ENCODE measurements at places on chromosomes 11 and 22.
A peak's percentile ranks its signal among the peaks of the same experiment; 100 is the strongest.

GRCh38 chr11:110566577-110566976 lies 136.8 kb downstream of the FDX1 start:
- DNase-seq: no peak

DNA sequence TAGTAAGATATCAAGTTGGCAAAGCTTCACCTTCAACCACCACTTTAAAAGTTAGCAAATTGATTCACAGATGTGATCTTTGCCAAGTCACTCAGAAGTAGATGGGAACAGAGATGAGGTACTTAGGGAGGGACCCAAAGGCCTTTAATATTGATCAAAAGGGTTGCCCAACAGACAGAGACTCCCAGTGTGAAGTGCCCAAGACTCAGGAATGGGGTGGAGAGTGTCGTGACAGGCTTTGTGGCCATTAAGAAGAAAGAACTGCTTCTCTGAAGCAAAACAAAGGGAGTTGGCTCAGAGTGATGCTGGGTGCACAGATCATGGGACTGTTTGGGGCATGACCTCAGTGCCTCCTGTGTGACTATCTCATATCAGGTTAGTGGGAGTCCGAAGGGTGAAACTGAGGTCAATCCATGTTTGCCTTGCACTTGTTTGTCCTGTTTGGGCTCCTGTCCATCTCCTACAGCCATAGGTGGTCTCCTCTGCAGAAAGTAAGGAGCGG lies 132.3 kb downstream of the APIP start:
- DNase-seq: no peak

DNA sequence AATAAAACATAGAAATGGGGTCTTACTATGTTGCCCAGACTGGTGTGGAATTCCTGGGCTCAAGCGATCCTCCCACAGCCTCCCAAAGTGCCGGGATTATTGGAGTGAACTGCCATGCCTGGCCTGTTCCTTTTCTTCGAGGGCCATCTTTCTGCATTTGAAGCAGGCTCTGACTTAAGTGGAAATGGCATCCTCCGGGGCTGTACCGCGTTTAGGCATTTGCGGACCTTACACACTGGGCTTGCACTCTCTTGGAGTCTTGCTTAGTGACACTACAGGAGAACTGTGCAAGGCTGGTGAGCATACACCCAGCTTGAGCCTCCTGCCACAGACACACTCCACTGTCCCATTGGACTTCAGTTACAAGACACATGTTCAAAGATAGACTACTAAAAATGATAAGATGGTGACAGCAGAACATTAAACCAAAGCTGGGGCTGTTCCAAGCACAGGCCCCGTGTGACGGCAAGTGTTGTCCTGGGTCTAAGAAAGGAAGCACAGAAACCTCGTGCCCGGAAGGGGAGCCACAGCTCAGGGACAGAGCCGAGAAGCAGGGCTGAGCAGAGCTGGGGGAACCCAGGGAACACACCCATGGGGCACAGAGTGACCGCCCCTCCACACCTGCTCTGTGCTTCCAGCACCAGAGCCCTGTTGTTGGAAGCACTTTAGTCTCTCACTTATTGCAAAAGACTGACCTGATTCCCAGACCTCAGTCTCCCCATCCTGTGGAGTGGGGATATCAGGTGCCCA lies 59.0 kb upstream of the SHANK2 start:
- DNase-seq: no peak

DNA sequence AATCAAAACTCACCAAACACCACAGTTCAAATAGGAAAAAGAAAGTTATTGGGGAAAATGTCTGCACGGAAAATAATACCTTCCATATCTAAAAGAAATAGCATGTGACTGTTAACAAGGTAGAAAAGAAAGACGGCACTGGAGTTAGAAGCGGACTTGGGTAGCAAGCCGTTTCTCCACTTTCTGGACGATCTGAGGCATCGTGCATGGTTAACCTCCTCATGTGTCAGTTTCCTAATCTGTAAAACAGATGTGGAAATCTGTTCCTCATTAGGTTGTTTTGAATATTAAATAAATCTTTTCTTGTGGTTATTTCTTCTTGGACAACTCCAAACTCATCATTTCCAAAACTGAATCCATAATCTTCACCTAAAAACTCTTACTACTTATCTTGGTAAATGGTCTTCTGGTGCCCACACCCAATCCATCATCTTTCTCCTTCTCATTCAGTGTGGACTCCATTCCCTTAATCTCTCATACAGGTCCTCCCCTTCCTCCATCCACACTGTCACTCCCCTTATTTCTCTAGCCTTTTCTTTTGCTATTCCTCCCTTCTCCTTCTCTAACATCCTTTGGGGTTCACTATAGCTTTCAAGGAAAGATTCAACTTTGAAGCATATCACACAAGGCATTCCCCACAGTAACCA lies 53.5 kb downstream of the VSIG10L2 start:
- no peak for DNase-seq

DNA sequence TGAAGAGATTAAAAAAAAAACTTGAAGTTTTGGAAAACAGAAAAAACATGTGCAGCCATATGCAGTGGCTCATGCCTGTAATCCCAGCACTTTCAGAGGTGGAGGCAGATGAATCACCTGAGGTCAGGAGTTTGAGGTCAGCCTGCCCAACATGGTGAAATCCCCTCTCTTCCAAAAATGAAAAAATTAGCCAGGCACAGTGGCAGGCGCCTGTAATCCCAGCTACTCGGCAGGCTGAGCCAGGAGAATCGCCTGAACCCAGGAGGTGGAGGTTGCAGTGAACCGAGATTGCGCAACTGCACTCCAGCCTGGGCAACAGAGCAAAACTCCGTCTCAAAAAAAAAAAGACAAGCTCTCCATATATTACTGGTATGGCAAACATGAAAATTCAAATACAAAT lies 7.6 kb downstream of the DLG2 start:
- DNase-seq: no peak

- DNase-seq: no peak
These were observed 559.8 kb downstream of the MIAT start for GRCh38 chr22:27217154-27217553.

DNA sequence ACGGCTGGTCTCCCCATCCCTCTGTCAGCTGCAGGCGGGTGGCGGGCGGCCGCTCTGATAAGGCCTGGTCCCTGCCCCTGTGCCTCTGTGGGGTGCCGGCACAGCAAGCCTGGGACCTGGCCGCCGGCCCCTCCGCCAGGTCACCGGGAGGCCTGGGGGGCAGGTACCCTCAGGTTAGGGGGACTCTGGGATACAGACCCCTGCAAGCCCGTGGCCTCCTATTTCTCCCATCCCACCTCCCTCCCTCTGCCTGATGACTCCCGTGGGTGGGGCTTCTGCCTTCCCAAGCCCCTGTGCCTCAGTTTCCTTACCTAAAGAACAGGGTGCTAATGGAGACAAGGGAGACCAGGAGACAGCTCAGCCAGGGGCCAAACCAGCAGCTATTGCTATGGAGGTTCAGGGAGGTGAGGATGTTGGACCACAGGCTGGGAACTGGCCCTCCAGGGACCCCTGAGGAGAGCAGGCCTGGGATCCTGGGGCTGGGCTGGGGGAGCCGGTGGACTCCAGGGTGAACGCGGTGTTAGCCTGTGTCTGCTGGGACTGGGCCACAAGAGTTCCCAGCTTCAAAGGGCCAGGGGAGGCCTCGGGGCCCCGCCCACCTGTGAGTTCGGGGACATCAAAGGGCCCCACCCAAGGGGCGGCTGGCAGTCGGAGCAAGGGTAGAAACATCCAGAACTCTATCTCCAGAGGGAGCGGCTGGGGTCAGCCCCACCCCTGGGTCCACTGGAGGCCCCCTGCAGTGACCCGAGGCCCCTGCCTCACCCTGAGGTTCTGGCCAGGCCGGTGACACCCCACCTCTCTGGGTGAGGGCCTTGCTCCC lies 32.0 kb upstream of the TH start:
- no peak for DNase-seq

- DNase-seq: no peak
These were observed 85.5 kb upstream of the B3GAT1 start for GRCh38 chr11:134497586-134497985.

- DNase-seq: peak; percentile 91
These were observed at the start of gene HDAC10 for GRCh38 chr22:50250555-50251476. HDAC10 (minus strand) TSS chr22:50251265; CDS start chr22:50251032, 233 bp downstream.

DNA sequence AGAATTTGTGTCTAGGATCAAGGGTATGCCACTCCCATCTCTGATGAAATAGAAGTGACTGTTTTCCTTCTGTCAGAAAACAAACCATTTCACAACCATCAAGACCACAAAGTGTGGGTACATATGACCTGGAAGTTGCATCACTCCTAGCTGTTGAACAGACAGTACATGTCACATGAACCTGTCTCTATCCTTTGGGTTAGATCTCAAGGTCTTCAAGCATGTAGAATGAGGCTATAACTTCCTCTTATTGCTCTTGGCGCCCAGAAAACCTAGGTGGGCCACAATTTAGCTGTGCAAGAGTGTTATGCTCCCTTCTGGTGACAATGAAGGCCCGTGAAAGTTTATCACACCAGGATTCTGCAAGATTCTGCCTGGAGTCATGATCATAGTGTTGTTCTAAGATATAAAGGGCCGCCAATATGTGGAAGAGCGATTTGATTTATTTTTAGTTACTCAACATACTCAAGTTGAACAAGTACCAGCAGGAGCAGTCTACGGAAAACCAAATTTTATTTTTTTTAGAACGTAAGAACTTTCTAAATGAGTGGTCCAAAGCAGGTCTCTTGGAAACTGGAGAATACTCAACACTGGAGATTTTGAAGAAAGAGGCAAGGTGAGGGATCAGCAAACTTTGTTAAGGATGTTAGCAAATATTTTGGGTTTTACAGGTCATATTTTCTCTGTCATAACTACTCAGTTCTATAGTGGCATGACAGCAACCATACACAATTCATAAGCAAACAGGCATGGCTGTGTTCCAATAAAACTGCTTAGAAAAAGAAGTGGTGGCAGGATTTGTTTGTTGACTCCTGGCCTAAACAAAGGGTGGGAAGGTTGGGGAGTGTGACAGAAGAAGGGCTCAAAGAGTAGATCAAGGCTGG lies 101.8 kb downstream of the USP35 start:
- no peak for DNase-seq

- DNase-seq: peak; percentile 54
These were observed 4.1 kb upstream of the NNMT start for GRCh38 chr11:114291842-114292680.

GRCh38 chr11:2406878-2407410 lies 6.4 kb downstream of the TSSC4 start:
- no peak for DNase-seq

DNA sequence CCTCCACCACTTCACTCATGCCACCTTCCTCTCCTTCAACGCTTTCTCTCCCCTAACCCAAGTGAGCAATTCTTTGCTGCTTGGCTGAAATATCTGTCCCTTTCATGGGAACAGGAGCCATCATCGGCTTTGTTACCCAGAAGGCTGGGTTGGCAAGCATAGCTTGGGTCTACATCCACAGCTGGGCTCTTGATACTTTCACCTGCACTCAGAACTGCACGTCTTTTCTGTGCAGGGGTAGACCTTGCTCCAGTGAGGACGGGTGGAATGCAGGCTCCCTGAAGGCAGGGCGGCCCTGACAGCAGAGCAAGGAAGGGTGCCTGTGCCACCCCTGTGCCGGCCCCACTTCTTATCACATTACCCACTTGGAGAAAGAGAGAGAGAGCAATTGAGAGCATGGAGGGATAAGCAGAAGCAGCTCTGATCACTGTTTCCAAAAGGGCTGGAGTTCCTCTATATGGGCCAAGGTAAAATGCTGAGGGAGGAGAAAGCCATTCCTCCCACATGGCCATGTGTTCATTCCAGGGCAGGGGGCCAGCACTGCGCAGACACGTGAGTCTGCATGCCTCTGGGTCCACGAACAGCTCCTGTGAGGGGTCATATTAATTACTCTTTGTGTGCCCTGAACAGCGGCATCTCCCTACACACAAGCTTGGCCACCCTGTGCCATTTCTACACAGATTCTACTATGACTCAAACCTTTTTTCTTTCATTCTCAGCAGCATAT lies 181.8 kb downstream of the BUD13 start:
- no peak for DNase-seq

- no peak for DNase-seq
These were observed 20.6 kb downstream of the MRPL23 start for GRCh38 chr11:1967641-1968225.

DNA sequence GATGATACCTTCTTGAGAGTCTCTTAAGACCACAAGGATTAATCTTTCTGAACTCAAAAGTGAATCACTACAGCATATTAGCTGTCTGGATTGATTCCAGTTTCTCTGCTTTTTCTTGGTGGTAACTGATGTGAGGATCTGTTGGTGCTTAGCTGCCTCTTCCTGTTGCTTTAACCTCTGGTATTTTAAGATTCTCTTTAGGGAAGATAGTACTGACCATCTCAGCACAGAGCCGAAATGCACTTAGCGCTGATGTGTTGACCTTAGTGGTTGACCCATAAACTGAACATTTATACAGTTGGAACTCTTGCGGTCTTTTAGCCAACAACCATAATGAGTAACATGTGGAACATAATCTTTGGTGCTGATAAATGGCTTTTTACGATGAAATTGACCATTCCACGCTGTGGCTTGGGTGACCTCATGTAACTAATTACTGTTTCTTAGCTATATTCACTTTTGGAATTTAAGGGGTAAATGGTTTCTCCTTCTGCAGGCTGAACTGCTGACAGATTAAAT lies 33.7 kb downstream of the APLP2 start:
- DNase-seq: peak; percentile 80

DNA sequence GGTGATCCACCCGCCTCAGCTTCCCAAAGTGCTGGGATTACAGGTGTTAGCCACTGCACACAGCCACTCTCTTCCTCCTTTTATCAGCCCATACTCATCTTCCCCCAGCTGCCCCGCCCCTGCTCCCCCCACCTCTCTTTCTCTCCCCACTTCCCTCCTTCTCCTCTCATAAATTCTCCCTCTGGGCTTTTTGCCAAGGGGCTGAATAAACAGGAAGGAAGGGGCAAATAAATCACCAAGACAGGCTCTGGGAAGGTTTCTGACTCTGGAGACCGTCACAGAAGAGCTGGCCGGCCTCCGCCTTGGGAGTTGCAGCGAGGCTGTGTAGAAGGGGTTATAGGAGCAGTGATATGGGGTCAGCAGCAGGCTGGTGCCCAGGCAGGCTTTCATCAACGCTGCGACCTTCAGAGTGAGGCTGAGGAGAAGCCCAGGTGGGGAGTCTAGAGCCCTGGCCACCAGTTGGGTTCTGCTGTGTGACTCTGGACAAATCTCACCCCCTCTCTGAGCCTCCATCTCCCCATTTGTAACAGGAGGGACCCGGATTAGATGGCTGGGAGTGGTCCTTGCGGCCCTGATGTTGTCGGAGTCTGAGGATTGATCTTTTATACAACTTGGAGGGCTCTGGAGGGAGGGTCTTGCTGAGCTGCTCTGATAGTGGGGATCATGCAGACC lies 62.6 kb upstream of the RASD2 start:
- peak; percentile 72 for DNase-seq

Data from hepatic stellate cell (primary cell).